ENCODE measurements at places on chromosomes 1 and 21.

GRCh38 chr1:172451002-172451443 is 7.2 kb upstream of the PIGC start:
- peak; percentile 68 for DNase-seq

DNA sequence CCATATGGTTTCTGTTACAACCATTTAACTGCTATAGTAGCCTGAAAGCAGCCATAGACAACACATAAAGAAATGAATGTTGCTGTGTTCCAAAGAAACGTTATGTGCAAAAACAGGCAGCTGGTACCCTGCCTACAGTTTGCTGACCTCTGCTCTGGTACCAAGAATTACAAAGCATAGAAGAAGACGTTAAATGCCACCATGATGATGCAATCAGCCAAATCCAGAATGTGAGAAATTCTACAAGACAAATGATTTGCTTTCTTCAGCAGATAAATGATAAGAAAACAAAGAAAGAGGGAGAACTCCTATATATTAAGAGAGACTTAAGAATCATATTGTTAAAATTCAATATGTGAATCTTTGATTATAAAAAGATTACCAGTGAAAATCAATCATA is 97.8 kb upstream of the PDE4B start:
- DNase-seq = no peak

GRCh38 chr1:48701445-48701844 is 75.2 kb downstream of the BEND5 start:
- no peak for DNase-seq

DNA sequence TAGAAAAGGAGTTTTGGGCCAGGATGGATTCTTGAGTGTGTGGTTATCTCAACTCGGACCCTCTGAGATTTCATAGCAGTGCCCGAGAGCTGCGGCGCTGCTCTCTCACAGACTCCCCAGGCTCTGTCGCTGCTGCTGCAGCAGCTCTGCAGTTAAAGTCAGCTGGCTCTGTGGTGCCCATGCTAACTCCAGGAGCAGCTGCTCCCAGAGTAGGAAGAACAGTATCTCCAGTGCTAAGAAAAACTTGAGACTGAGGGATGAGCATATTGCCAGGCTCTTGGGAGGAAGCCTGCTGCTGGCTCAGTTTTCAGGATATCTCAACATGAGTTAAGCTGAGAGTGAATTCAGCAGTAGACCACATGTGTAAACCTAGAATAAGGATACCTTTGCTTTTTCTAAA is 4.5 kb downstream of the LCE2D start:
- DNase-seq = no peak

DNA sequence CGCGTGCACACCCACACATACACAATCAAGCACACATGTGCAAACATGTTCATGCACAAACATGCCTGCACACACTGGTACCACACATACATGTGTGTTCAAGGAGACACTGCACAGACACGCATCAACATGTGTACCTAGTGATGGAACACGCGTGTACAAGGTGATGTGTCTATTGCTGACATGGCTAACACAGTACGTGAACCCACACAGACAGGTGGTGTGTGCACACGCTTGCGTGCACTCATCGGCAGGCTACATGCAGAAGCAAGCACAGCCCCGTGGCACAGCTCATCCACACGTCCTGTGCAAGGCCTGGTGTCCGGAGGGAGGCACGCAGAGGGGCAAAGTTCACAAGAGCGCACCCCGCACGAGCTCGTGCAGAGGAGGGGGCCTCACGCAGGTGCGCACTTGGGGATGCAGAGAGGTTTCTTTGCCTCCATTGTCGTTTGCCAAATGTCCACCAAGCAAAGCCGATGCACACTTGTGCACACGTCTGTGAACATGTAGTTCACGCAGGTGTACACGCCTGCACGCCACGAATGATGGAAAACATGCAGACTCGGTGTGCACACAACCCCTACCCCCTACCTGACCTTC is 969 bp downstream of the ACAP3 start:
- DNase-seq = no peak

All from NCI-H510A treated with DMSO at 0.1 percent for 48 hours (cell line).